Colonic mucosa (tissue), 4 donors: ENCODE measurements at places on chromosomes 3 and 15. TPM values are rescaled to one million over a fixed set of nuclear protein-coding genes. Genes with fewer than 3 reads are reported as not detected.

PCOLCE2 gene
- total RNA-seq = 1.9 TPM

PRTG gene
- 0.32 TPM for total RNA-seq

WDR48 gene
- total RNA-seq = 26.1 TPM

SLC2A2 gene
- 0.27 TPM for total RNA-seq

NRROS gene
- 2.2 TPM for total RNA-seq

EPHA3 gene
- total RNA-seq = 2.4 TPM

TMEM45A gene
- 4.0 TPM for total RNA-seq

TGM5 gene
- not detected for total RNA-seq

NANOGP8 gene
- not detected for total RNA-seq

XIRP1 gene
- not detected for total RNA-seq
